GM23248 (cell line): ENCODE measurements at places on chromosomes 12 and 14.

DNA sequence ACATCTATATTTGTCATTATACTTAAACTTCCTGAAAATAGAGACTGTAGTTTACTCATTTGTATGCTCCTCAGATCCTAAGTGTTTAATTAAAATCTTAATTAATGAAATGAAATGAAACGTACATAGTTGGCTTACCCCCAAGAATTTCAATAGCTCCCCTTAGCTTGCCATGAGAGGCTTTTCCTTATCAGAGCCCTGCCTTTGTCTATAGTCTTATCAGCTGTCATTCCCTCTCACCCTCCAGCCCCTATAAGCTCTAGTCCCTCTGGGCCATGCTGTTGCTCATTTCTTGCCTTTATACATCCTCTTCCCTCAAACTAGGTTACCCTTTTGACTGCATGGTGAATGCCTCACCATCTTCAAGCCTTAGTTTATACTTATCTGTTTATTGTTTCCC lies 1.1 kb upstream of the RTRAF start:
- no peak for DNase-seq

GRCh38 chr14:83006121-83006670 lies 1472.5 kb upstream of the SEL1L start:
- DNase-seq, result no peak

- no peak for DNase-seq
These were observed 9.8 kb upstream of the PHLDA1 start for GRCh38 chr12:76041406-76041805.

DNA sequence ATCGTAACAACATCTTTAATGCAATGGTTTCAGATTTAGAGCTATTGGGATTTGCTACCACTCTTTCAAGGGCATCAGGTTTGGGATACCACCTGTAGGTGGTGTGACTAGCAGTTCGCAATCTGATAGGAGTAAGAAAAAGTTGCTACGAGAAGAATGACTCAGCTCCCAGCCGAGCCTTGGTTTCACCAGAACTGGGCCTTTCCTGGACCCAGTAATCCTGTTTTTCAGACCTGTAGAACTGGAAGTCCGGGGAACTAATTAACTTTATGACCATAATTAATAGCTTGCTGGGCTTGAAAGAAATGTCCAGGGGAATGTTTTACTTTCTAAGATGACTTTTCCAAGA lies 770 bp downstream of the ABHD4 start:
- DNase-seq, result peak; percentile 86

DNA sequence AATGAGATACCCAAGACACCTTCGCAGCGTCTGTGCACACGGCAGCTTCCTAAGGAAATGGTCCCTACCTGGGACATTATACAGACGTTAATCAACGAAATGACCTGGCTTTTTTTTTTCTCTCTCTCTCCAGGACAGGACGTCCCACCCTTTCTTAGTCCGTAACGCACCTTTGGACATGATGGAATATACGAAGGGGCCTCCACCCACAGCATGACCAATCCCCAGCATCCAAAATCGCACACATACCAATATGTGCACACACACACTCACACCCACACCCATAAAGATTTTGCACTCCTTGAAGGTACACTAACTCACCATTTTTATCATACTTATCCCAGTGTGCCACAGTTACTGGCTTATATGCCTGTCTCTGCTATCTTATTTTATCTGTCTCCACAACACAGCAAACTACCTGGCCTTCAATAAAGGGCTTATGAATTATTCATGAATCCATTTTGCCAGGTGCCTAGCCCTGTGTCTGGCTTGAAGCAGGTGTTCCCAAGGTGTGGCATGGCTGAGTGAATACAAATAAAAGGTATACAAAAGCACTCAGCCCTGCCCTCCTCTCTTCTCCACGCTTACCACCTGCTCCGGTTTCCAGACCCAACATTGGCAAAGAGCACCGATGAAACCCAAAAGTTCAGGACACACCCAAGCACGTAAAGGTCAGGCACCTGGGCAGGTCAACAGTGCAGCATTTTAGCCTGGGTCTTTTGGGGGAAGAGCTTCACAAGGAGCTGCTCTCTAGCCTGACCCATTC lies 2.2 kb downstream of the SCNN1A start:
- DNase-seq, result no peak

DNA sequence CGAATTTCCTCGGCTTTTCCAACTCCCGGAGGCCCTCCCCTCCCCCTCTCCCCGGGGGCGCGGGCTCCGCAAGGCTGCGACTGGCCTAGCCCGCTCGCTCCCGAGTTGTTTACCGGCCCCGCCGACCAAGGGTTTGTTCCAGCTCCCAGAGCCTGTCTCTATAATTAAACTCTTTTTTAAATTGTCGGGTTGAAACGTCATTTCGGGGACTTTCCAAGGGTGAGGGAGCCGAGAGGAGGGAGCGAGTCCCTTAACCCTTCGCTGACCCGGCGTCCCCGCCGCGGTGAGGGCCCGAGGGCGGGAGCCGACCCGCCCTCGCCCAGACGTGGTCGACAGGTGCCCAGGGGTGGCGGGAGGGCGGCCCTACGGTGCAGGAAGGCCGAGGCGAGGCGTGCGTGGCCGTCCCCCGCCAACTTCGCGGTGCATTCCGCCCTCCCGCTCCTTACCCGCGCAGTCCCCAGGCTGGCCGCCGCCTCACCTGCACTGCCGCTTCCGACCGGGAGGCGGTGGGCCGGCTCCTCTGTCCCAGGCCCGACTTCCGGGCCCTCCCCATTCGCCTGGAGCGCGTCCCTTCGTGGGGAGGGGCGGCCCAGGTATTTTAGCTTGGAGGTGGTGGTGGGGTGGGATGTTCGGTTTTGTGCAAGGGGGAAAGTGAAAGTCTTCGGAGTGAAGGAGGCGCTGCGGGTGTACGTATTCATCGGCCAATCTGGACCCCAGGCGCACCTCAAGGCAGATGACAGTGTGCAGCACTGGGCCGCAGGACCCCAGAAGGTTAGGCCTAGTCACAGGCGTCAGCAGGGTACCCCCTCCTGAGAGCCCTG lies 2.9 kb upstream of the ZFP36L1 start:
- DNase-seq, result peak; percentile 90

- DNase-seq, result no peak
These were observed 31.2 kb upstream of the FOS start for GRCh38 chr14:75247286-75247922.

- DNase-seq, result peak; percentile 42
These were observed 116.1 kb downstream of the PLEKHA5 start for GRCh38 chr12:19245666-19246065.

DNA sequence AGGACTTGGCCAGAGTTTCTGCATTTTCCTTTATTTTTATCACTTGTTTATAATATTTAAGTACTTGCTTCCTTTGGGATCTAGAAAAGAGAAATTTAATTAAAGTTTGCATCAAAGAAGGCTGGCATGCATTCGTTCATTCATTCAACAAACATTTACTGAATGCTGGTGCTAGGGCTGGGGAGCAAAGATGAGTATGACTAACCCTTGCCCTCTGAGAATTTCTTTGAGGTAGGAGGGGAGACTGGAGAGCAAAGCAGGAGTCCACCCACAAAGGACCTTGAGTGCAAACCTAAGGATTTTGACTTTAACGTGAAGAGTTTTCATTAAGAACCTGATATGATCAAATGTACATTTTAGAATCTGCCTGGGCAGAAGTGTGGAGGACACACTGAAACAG lies 16.1 kb upstream of the NT5DC3 start:
- DNase-seq, result no peak

GRCh38 chr12:78584695-78585094 lies 279.9 kb upstream of the SYT1 start:
- peak; percentile 13 for DNase-seq
